ENCODE measurements at places on chromosomes 4 and X.

DNA sequence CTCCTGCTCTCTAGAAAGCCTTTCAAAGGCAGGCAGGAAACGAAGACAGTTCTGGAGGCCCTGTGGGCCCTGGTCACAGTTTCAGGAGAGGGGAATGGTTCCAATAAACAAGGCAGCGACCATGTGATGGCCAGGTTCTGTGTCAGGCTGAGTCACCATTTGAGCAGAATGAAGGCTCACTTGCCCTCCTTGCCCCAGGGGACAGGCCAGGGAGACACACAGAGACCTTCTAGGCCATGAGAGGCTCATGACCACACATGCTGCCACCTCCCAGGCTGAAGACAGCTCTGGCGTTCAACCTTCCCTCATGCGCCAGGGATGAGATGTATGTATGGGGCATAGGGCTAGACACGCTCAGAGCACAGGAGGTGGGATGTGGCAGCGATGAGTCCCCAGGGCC lies 22.9 kb upstream of the TRIM2 start:
- no peak for DNase-seq

DNA sequence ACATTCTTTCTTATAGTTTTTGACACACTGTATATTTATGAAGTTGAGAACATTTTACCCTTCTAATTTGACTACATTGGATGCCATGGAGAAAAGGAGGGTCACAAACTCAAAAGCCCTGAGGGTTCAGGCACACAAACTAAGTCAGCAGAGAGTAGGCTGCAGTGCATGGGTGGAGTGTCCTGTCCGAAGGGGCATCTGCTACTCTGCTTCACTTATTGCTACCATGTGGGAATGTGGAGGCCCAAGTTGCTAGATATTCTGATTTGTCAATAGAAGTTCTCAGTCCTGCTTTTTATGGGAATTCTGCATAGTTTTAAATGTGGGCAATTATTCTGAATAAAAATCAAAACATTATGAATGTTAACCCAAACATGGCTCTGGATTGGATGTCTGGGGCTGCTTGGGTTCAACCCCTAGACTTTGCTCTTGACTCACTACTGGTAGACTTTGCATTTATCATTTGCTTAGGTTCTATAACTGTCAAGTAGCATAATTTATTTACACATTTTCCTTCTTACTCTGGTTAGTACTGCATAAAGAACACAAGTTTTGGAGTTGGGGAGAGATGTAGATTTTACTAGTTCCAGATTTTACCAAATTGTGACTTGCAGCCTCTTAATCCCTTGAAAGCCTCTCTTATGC lies 255.1 kb downstream of the SPRY1 start:
- no peak for DNase-seq

GRCh38 chrX:138771047-138771446 lies 59.5 kb upstream of the FGF13 start:
- DNase-seq: no peak

- DNase-seq: no peak
These were observed 282.0 kb downstream of the ARHGAP24 start for GRCh38 chr4:85756938-85757337.

GRCh38 chrX:66232296-66232695 lies 68.2 kb downstream of the HEPH start:
- DNase-seq: no peak

- no peak for DNase-seq
These were observed 91.0 kb downstream of the AMMECR1 start for GRCh38 chrX:110226931-110227330.

DNA sequence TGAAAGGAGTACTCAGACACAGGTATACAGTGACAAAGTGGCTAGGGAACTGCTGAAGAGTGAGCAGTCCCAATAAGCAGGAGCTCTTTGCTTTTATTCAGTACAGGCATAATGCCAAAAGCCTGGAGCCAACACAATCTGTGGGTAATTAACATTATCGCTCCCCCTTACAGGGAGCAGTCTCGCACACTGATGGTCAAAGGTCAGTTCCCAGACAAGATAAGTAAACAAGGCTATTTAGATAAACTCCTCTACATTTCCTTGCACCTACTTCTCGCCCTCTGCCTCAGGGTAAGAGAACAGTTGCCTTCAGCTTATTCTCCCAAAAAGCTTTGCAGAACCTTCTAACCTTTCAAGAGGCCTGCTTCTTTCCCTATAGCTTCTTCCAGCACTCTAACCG lies 73.9 kb upstream of the TAF9B start:
- no peak for DNase-seq

GRCh38 chr4:97500423-97500822 lies 642.9 kb downstream of the STPG2 start:
- no peak for DNase-seq

DNA sequence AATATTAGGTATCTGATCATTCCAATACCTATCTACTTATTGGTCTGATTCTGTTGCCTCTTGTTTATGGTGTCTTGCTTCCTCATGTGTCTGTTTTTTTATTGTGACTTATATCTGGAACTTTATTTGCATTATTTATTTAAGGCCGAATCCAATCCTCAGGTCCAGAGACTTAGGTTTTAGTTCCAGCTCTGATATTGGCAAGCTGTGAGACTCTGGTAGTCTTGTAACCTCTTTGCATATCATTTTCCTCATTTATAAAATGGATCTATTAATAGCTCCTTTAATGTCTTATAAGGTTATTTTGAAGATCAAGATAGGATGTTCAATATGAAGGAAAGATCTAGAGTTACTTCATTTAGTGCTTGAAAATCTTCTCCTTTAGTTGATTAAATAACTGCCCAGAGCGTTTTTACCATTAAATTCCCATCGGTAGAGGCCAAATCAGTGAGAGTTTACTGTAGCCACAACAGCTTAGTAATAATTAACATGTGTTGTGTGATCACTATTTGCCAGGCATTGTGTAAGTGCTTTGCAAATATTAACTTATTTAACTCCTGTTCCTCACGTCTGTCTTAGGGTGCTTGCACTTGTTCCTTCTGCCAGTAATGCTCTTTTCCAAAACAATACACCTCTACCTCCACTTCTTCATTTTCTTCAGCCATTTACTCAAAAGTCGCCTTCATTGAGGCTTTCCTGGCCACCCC lies 82.2 kb downstream of the CC2D2A start:
- no peak for DNase-seq

GRCh38 chrX:51158231-51158630 lies 174.4 kb upstream of the NUDT10 start:
- no peak for DNase-seq
